Fibroblast of pulmonary artery (primary cell): ENCODE measurements at places on chromosomes 11 and 22.

DNA sequence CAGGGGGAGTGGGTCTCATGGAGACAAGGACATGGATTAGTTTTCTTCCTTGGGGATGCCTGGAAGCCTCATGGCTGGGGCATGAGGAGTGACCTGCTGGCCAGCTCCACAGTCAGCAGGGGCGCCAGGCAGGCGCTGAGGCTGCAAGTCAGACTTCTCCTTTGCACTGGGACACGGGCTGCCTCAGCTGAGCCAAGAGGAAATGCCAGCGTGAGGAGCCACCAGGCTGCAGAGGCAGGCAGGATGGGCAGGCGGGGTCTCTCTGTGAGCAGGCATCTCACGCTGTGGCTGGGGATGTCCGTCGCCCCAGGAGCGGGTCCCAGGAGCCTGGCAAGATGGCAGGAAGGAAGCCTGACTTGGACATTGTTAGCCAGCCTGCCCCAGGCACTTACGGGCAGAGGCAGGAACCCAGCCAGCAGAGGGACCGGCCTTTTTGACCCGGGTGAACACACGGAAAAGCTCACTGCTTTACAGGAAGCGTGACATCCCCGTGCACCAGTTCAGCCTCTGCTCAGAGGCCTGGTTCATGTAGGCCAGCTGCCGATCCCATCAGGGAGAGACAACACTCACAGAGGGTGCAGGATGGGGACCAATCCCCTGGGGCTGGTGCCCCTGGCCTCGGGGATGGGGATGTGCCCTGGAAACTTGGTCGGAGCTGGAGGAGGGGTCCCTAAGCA lies 10.2 kb downstream of the GNB1L start:
- DNase-seq: peak; percentile 47

DNA sequence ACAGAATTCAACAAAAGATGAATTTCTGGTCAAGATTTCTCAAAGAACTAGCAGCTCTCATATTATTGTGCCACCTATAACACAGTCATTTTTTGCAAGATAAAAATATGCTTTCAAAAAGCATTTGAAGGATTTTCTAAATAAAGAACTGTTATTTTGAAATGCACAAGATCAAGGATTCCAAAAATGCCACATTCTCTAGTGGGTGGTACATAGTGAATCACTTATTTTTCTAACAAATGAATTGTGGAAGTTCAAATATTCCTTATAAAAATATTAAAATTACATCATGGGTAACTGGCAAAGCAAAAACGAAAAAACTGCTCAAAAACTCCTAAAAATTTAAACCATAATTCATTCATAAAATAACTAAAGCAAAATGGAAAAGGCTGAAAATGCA lies 2.1 kb downstream of the RNF141 start:
- no peak for DNase-seq

DNA sequence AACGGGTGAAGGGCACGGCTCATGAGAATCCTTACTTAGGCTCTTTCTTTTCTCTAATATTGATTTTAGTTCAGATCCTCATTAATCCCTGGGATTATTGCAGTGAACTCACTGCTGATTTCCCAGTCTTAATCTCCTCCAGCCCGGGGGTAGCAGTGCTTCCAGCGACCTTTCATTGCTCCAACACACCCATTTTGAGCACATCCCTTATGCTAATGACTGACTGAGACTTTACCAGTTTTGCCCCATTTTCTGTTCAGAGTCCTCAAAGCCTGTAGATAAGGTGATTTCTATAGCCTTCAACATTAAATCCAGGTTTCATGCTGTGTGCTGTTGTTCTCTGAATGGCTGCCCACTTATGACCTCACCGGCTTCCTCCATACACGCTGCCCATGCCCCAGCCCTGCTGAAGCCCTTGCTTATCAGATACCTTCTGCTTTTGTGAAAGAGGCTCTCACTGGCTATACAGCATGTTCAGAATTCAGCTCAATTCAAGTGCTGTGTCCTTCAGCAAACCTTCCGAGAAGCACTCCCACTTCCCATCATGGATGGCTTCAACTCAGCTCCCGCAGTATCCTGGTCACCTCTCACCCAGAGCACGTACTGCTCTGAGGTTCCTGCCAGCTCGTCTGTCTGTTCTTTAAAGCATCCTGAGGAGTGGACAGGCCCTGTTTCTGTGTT lies 49.0 kb downstream of the PPFIA1 start:
- peak; percentile 39 for DNase-seq

DNA sequence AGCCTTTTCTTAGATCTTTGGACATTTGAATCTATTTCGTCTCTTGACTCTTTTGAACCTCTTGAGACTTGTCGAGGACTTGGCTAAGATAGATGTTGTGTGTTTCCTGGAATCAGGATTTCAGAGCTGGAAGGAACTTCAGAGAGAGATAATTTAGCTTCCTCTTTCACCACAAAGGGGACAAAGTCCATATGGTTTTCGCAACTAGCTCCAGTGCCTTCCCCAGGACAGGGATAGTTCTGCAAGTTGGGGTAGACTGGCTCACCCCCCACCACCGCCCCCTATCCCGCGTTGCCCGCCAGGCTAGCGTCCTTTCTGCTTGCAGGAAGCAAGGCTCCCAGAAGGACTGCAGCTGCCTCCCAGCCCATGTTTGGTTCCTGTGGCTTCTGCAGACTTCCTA lies 75.7 kb upstream of the MYO18B start:
- peak; percentile 63 for DNase-seq

GRCh38 chr22:25085930-25086901 lies 113.4 kb upstream of the CRYBB3 start:
- DNase-seq: peak; percentile 45

- DNase-seq: peak; percentile 81
Observed at GRCh38 chr11:129279326-129280026, 87.4 kb upstream of the ARHGAP32 start.

GRCh38 chr11:48103621-48104567 lies 112.7 kb upstream of the OR4B1 start:
- peak; percentile 45 for DNase-seq

DNA sequence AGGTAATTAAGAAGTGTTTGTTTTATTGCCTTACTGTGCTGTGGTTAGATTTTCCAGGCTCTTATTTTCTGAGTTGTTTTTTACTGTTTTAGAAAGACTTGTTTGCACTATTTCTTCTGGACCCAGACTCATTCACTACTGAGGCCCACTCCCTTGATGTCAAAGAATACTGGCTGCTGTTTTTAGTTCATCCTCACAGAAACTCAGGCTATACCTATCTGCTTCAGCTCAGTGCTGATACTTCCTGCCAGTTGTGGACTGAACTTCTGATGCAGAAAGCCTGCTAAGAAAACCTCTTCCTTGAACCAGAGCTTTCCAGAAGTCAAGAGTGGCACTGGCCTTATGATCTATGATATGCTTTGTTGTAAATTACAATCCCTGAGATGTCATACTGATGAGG lies 15.9 kb upstream of the PIK3IP1 start:
- DNase-seq: no peak

GRCh38 chr11:68750195-68751003 lies 921 bp downstream of the TESMIN start:
- DNase-seq: no peak

GRCh38 chr22:33865996-33866395 lies 54.3 kb downstream of the LARGE1 start:
- no peak for DNase-seq
